ENCODE measurements at places on chromosomes 4 and X.

- DNase-seq = no peak
Measured at GRCh38 chr4:112884406-112884805, 165.0 kb upstream of the ANK2 start.

GRCh38 chr4:123823244-123823643, 426.6 kb downstream of the SPRY1 start:
- no peak for DNase-seq

DNA sequence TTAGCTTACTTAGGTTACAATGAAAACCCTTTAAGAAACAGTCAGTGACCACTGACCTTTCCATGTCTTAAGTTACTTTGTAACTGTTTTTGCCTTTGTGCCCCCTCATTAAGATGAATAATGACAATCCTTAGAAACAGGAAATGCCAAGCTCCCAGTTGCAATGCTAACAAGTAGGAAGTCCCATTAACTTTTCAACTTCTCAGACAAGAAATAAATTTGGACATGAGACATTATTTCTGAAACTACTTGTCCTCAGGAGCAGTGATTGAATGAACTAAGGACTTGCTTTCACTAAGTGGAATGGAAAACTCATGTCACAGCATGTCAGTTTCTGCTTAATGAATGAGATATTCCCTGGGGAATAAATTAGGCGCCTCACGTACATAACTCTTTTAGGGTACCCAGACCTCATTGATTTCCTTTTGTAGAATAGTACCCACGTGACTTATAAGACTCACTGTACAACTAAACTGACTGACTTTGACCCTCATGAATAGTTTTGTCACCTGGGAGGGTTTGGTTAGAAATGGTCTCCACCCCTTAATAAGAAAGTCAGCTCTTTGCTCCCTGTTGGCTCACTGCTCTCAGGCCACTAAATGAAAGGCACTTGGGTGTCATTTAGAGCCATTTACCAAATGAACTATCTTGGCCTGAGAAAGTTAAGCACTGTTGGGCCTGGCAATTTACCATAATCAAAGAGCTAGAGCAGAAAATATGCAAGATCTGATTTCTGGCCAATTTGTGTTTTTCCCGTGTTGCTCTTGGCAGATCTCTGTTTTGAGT, 383.9 kb downstream of the RPA4 start:
- no peak for DNase-seq

- DNase-seq = no peak
Measured at GRCh38 chr4:1462009-1462767, 55.9 kb upstream of the NKX1-1 start.

DNA sequence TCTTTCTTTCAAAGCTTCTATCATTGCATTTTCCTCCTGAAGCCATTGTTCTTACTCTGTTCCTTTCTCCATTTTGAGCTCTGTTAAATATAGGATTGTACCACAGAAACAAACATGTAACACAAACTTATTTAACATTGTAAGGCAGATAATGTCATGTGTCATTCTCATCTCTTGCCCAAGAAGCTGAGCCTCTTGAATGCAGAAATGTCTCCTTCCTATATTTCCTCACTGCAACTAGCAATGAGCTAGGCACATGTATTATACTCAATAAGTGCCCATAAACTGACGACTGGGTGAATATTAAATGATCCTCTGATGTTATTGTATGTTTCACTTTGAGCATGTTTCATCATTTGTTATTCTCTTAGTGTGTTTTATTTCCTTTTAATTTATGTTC, 56.7 kb upstream of the SLC7A11 start:
- no peak for DNase-seq

DNA sequence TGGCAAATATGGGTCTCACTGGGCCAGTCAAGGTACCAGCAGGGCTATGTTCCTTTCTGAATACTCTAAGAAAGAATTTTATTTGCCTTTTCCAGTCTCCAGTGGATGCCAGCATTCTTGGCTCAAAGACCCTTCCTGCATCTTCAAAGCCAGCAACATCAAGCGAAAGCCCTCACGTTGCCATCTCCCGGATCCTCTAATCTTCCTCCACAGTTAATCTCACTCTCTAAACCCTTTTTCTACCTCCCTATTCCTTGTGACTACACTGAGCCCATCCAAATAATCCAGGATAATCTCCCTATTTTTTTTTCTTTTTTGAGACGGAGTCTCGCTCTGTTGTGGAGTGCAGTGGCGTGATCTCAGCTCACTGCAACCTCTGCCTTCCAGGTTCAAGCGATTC, 23.4 kb downstream of the RFC1 start:
- DNase-seq = no peak

- no peak for DNase-seq
Measured at GRCh38 chr4:20046931-20047677, 204.6 kb upstream of the SLIT2 start.
